Left cardiac atrium (tissue), 4 donors: ENCODE measurements at places on chromosomes 2 and 18. TPM values are rescaled to one million over a fixed set of nuclear protein-coding genes. Genes with fewer than 3 reads are reported as not detected.

- DNase-seq: no peak
Measured at GRCh38 chr2:57210855-57211254, 835.8 kb upstream of the VRK2 start.

GRCh38 chr2:128455721-128456050 is 137.0 kb upstream of the HS6ST1 start:
- DNase-seq: no peak

GRCh38 chr2:163752267-163752666 is 16.5 kb upstream of the FIGN start:
- no peak for DNase-seq

DNA sequence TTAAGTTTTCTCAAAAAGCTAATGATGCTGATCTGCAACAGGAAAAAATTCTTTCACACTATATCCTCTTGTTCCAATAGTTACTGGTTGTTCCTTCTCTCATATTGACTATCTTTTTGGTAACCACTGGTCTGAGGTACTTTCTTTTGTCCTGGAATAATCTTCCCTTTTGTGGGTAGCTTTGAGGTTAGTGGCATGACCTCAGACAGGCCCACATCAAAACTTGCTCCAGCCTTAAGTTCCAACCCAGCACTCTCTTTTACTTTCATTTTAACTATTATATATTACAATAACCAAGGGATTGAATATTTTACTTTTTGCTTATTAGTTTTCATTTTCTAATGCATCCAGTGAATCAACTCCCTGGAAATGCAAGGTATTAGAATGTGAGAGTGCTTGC is 9.5 kb downstream of the REG1A start:
- no peak for DNase-seq

- no peak for DNase-seq
Measured at GRCh38 chr2:57562495-57562894, 484.1 kb upstream of the VRK2 start.

- DNase-seq: no peak
Measured at GRCh38 chr2:29561181-29561580, 360.2 kb downstream of the ALK start.

DNA sequence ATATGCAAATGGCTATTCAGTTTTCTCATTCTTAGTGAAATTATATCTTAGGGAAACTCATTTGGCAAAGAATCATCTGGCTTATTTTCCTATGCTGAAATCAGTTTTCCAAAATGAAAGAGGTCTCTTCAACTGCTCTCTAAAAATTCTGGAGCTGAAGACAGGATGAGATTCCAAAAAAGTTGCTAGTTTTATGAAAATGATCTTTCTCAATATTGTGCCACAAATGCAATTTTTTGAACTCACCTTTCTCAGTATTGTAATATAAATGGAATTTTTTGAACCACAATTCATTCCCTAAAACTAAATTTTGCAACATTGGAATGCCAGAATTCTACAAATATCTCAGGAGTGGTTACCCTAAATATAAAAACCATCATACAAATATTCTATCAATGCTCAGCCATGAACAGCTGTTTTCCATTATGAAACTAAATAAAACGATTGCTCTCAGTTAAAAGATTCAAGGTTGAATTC is 147.7 kb upstream of the PKDCC start:
- no peak for DNase-seq

DNA sequence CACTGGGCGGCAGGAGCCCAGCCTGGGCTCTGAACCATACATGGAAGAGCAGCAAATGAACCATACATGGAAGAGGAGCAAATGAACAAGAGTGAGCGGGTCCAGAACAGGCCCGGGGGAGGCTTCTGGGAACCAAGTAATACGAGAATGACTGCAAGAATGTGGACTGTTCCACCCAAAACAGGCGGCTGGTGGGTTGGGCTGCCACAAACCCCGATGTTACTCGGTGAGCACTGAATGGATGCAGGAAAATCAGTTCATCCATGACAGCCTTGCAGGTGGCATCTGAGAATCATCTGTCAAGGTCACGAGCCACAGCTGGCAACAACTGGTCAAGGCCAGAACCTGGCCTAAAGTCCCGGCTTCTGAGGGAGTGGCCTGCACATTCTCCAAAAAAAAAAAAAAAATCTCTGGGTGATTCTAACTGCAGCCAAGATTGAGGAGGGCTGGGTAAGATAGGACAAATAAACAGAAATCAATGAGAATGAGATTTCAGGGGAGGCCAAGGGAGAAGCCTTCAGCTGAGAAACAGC is 106.1 kb downstream of the ZNF516 start:
- DNase-seq: no peak

DNA sequence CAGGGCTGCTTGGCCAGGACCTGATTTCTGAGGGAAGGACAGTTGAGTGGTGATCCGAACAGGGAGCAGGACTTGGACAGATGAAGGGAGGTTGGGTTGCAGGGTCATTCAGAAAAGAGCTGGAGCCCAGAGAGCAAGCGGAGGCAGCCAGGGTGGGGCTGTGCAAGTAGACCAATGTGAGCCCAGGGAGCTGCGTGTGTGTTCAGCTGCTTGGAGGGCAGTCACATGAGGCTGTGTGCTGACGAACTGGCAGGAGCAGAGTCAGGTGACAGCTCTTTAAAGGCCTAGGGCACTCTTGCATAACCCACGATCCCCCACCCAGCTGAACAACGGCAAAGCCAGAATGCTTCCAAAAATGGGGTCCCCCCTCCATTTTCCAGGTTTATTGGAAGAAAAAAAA is 4.6 kb upstream of the MLPH start:
- peak; percentile 77 for DNase-seq

GRCh38 chr2:228735697-228736096 is 535.4 kb downstream of the PID1 start:
- DNase-seq: no peak

GRCh38 chr2:115208493-115209164 is 766.2 kb downstream of the DPP10 start:
- DNase-seq: no peak

Gene BOK
- 30.2 TPM for total RNA-seq

Gene CENPA
- total RNA-seq: 0.38 TPM

Gene NOSTRIN
- total RNA-seq: 37.6 TPM

Gene TRAF3IP1
- 12.1 TPM for total RNA-seq

Gene IGFBP5
- total RNA-seq: 207 TPM

Gene KATNAL2
- total RNA-seq: 3.4 TPM

Gene CD226
- total RNA-seq: 0.97 TPM

Gene CPO
- 0.34 TPM for total RNA-seq

Gene NDUFB3
- 325 TPM for total RNA-seq

Gene IL1R2
- total RNA-seq: 8.3 TPM

Gene UGT1A6
- not detected for total RNA-seq
